Activated CD8-positive, alpha-beta memory T cell treated with anti-CD3 and anti-CD28 coated beads, Interleukin-2, amount 50 U/mL, for 4 hours (primary cell): ENCODE measurements at places on chromosomes 5 and 9.

DNA sequence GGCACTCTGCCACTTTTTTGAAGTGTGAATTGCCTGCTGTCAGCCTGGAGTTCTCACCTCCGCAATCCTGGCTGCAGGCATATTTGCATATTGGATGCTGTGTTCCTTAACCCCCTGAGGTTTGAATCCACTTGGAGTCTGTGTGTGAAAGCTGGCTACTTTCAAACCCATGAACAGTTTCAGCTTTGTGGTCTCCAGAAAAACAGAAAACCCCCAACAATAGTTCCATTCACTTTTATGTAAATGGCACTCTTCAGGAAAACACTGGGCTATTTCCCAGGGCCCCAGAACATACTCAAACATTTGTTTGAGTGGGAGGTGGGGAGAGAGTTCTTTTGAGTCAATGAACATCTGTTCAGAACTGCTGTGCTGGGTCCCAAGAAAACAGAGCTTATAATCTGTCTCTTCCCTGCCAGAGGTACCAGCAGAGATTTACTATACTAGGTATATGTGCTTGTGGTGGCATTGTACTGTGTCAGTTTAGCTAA, 5.0 kb downstream of the NUDT2 start:
- no peak for DNase-seq

DNA sequence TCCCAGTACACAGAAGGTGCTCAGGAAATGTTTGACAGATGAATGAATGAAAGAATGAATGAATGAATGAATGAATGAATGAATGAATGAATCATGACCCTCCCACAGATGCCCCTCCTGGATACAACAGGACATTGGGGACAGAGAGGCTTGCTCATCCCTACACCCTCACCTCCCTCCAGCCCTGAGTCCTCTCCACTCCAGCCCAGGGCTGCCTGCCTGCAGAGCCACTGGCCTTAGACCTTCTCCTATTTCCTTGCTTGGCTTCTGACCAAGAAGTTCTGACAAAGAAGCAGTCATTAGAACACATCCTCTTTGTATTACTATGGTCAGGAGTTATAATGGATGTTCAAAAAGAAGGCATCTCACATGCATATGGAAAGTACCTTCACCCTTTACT, 240.7 kb upstream of the DAPK1 start:
- DNase-seq, result no peak

DNA sequence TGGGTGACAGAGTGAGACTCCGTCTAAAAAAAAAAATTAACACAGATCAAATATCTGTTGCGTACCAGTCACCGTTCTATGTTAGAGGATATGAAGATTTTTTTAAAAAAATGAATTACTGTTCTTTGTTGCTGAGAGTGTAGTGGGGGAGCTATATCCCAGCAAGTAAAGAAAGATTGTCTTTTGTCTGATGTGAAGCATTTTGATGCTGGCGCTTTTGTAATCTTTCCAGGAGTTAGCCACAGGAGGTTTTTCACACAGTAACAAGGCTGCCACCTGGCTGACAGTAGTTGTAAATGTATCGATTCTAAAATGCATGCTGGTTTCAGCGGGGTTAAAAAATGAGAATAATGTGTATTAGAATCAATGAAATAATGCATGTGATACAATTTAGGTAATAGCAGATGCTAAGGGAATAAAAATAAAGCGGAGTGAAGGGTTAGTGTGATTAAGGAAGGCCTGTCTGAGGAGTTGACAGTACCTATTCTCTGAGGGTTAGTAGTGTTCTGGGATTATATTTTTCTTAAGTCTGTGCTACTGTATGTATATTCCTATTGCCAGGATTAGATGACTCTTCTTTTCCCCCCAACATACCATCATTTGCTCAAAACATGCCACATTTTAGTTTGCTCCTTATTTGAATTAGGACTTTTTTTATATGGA, 3.4 kb downstream of the LMNB1 start:
- DNase-seq, result peak; percentile 43

- DNase-seq, result no peak
These were observed 117.1 kb downstream of the NUDT12 start for GRCh38 chr5:103445426-103446035.

DNA sequence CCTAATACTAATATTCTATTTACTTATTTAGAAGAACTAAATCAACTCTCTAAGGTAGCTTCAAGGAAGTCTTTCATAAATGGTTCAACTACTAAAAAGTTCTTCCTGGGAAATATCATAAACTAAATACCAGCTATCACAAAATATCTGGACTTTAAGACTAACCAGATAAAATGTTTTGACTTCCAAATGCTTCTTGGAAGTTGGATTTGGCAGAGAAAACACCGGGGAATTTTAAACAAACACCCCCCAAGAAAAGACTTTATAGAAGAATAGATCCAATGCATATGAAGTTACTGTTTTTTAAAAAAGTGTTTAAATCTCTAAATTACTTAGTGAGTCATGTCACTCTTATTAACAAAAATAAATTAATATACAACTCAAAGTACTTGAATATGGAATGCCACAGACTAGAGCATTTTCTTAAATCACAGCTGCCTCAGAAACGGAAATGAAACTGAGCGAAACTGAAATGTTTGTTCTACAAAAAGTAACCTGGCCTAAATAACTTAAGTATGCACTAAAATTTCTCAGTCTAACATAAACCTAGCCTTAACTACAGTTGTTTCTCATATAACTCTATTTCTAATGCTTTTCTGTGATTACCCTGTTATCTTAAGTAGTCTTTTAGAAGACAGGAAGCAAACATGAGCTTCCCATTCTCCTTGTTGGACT, 6.8 kb downstream of the ABCA1 start:
- no peak for DNase-seq

DNA sequence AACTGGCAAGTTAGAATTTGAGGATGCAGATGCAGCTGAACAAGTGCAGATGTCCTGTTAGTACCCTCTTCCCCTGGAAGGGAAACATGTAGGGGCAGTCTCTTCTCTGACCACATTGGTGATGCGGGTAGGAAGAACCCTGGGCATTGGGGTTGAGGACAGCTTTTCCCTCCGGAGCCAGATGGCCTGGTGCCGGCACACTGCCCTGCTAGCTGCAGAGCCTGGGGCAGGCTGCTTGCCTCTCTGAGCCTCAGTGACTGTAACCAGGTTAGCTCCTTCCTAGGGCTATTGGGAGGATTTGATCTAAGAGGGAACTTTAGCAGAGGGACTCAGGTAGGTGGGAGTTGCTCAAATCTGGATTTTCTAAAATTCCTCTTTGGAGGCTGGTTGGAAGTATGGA, 148.4 kb downstream of the HSPA4 start:
- DNase-seq, result no peak

GRCh38 chr5:12636209-12636608, 732.0 kb upstream of the CTNND2 start:
- no peak for DNase-seq

DNA sequence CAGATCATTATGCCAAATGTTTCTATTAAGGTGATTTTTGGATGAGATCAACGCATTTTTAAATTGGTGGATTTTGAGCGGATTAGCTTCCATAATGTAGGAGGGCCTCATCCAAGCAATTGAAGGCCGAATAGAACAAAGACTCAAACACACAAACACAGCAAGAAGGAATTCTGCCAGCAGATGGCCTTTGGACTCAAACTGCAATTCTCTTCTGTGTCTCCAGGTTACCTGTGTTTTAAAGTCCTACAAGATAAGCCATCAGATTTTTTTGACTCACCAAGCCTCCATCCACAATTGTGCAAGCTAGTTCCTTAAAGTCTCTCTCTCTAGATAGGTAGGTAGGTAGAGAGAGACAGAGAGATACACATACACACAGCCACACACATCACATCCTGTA, 25.5 kb downstream of the CDH6 start:
- DNase-seq, result no peak

- no peak for DNase-seq
These were observed 1.9 kb upstream of the GPR107 start for GRCh38 chr9:130051855-130052254.

DNA sequence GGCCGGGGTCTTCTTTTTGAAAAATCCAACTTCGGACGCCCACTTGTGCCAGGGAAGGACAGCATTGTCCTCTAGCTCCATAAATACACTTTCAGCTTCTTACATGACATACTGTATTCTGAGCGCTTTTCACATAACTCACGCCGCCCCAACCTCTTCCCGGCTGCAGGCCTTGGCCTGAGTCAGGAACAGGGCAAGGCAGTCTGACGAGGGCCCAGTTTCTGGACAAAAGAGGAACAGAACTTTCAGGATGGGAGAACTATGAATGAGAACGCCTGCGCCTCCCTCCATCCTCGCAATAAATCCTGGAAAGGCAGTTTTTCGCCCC, 650 bp downstream of the DCTN4 start:
- DNase-seq, result no peak

DNA sequence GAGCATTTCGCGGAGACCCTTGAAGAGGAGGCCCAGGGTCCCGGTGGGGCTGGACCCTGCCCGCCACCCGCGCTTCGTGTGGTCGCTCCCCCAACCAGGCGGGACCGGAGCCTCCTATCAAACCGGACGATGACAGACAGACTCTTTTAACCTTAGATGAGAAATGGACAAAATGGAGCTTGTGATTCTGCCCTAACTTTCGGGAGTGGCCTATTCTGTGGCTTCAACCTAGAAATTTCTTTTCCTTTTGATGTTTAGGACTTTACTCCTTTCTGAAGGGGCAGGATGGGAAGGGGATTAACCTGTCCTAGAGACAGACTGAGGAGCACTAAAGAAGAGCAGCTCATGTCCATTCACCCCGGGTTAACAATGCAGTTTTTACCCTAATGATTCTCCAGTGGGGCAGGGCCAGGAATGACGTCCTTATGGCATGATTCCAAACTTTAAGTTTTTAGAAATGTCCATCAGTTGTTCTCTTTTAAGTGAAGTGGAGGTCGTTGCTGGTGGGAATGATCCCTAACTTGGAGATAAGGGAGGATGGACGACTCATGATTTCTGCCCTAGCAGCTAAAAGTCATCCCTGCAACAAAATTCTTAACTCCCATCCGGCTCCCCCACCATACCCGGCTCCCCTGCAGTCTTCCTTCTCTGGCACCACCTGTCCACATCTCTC, 1.0 kb downstream of the NIPSNAP3A start:
- DNase-seq, result no peak

DNA sequence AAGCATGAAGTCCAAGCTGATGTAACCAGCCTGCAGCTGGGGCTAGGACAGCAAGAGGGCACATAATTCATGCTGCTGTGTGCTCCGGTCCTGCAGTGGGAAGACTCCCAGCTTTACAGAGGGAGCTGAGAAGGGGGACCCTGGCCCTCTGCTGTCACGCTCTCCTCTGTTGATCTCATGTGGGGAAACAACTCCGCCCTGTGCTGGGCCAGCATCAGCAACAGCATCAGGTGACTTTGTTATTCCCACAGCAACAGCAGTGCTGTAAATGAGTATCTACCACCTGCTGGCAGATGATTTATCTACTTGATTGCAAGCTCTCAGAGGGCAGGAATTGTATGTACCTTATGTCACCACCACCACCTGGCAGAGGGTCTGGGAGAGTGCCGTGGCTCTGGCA, 176.2 kb downstream of the COL23A1 start:
- no peak for DNase-seq

- no peak for DNase-seq
These were observed 324.3 kb upstream of the RORB start for GRCh38 chr9:74172874-74173273.

DNA sequence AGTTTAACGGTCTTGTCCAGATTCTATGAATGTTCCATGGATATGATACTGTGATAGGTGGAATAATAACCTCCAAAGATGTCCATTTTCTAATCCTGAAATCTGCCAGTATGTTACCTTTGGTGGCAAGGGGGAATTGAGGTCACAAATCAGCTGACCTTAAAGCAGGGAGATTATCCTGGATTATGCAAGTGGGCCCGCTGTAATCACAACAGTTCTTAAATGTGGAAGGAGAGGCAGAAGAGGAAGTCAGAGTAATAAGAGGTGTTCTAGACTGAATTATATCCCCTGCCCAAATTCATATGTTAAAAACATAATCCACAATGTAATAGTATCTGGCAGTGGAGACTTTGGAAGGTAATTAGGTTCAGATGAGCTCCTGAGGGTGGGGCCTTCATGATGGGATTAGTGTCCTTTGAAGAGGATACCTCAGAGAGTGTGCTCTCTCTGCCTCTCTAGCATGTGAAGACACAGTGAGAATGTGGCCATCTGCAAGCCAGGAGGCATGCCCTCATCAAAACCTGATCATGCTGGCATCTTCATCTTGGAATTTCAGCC, 47.6 kb upstream of the ZFAND5 start:
- no peak for DNase-seq

GRCh38 chr5:122909470-122910100, 64.2 kb downstream of the SNX24 start:
- no peak for DNase-seq

GRCh38 chr5:86038566-86038965, 579.2 kb upstream of the COX7C start:
- DNase-seq, result no peak

- DNase-seq, result no peak
These were observed 26.3 kb upstream of the TNPO1 start for GRCh38 chr5:72790186-72790585.

DNA sequence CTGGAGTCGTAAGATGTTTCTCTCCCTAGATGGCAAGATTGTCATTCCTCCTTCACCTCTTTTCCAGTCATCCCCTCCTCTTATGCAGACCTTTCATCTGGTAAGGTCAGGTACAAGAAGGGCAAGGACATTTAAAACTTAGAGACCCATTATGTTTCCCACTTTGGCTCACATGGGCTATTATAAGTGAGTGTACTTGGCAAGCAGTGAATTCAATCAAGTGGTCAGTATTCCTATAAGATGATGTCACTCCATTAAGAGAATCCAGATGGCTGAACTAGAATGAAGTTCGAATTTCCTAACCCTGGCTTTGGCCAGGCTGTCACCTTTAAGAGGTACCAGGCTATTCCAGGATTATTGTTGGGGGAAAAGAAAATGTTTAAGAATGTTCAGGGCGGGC, 32.2 kb downstream of the ZNF131 start:
- DNase-seq, result no peak

DNA sequence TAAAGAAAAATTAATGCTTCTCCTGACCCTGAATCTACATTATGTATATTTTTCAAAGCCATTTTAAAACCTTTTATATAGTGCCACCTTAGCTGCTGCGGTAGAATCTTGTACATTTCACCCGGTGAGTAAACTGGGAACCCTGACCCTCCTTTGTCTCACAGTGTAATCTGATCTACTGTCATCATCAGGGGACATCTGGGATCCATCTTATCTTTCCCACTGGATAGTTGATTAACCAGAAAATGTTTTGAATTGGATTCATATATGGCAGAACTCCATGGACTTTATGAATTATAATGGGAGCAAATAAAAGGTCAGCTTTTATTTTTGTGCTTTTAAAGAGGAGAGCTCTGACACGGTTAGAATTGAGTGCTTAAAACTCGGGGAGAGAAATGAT, 95.0 kb downstream of the ADAMTSL1 start:
- no peak for DNase-seq
